Common myeloid progenitor, CD34-positive (primary cell): ENCODE measurements at places on chromosomes 7 and 10.
A peak's percentile ranks its signal among the peaks of the same experiment; 100 is the strongest.

GRCh38 chr7:50866343-50867033 is 83.8 kb upstream of the GRB10 start:
- DNase-seq, result no peak

DNA sequence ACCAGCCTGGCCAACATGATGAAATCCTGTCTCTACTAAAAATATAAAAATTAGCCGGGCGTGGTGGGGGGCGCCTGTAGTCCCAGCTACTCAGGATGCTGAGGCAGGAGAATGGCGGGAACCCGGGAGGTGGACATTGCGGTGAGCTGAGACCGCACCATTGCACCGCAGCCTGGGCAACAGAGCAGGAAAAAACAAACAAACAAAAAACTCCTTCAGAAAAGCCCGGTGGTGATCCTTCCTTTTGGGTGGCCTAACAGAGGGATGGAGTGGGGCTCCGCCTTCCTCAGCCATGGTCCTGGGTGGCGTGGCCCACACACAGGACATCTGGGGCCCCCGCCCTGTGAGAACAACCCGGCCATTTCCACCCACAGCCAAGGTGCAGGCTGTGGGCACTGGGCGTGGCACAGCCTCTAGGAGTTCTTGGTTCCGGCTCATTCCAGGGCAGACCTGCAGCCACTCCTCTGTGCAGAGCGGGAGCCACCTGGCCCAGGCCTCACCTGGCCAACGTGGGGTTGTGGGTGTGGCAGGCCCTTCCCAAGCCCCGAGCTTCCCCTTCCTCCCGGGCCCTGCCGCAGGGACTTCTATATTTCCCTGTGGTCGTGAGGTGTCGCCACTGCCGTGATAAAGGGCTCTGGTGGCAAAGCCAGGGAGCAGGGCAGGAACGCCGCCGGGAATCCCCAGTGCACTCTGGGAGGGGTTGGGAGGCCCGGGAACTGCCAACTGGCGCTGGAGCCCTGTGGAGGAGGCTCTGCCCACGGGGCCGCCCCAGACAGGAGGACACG is 37.6 kb downstream of the GET4 start:
- no peak for DNase-seq

GRCh38 chr10:88896372-88896993 is 16.4 kb downstream of the STAMBPL1 start:
- no peak for DNase-seq

- no peak for DNase-seq
These were observed 94.5 kb downstream of the INPP5A start for GRCh38 chr10:132632091-132632561.

GRCh38 chr10:15478950-15479349 is 107.9 kb upstream of the FAM171A1 start:
- DNase-seq, result no peak

GRCh38 chr10:14270370-14270769 is 60.4 kb downstream of the FRMD4A start:
- DNase-seq, result no peak

DNA sequence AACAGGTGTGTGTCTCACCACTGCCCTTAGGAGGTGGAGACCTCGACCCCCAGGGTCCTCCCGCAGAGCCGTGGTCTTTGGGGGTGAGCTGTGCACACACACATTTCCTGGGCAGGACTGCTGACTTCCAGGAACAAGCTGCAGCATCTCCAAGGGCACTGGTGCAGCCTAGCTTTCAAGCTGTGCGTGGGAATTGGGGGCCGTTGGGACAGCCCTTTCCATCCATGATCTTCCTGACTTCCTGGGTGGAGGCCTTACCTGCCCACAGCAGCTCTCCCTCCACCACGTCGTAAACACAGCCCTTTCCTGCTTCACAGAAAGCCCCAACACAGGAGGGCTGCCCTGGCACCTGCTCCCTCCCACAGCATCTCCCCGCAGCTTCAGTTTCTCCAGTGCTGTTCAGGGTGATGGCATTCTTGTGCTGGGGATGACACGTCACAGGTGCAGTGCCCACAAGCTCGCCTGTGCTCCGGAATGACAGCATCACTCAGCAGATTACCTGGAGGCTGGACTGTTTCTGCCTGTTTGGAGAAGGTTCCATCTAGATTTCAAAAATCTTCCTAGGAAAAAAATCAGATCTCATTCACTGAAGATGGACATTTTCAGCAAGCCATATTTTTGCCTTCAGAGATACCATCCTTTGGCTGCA is 208.0 kb upstream of the PPP2R2D start:
- no peak for DNase-seq

- no peak for DNase-seq
These were observed 78.7 kb downstream of the PTPRN2 start for GRCh38 chr7:158508802-158509385.

DNA sequence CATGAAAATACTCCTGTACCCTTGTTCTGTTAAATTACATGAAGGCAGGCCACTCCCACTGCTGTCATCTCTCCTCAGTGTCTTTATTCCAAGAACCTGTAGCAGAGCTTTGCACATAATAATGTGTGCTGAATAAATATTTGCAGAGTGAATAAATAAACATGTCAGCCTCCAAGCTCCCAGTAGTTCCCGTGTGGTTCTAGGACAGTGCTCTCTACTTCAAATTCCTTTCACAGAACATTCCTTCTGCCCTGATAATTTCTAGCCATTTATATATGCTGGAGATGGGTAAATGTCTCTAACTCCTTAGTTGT is 20.3 kb upstream of the HYAL4 start:
- no peak for DNase-seq

DNA sequence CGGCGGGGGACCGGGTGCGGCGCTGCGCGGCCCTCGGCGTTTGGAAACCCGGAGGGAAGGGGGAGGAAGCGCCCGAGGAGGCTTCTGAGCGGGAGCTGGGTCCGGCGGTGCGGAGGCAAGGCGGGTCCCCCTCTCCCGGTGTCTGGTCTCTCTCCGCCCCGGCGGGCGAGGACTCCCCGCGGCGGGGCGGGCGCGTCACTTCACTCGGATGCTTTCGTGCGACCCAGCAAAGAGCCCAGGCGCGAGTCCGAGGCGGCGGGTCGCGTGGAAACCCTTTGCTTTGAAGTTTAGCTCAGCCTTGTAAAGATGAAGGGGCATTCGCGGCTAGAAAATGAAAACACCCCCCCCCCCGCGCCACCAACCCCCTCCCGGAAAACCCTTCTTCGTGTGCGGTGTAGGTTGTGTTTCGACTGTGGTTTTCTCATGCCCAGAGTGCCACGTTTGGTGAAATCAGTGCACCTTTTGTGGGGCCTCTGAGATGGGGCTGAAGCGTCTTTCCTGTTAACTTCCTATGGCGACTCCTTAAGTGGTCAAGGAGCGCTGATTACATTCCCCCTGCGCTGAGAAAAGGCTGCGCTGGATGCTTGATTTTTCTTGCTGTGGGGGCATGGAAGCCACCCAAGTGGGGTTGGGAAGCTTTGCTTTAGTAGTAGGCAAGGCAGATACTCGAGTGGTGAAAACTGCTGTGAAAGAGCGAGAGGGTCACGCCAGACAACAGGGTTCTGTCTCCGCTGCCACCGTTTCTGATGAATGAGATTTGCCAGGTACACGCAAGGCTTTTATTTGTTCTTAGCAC is 876 bp downstream of the GNAI1 start:
- no peak for DNase-seq

GRCh38 chr7:116970238-116970910 is 17.1 kb downstream of the ST7 start:
- DNase-seq, result no peak

GRCh38 chr7:127807340-127807739 is 155.3 kb downstream of the SND1 start:
- DNase-seq, result no peak

- DNase-seq, result no peak
These were observed 108.0 kb downstream of the PDE1C start for GRCh38 chr7:31962246-31962645.

GRCh38 chr10:74502963-74503608 is 323.3 kb upstream of the KAT6B start:
- peak; percentile 65 for DNase-seq

- no peak for DNase-seq
These were observed 39.1 kb upstream of the OPALIN start for GRCh38 chr10:96397902-96398301.

DNA sequence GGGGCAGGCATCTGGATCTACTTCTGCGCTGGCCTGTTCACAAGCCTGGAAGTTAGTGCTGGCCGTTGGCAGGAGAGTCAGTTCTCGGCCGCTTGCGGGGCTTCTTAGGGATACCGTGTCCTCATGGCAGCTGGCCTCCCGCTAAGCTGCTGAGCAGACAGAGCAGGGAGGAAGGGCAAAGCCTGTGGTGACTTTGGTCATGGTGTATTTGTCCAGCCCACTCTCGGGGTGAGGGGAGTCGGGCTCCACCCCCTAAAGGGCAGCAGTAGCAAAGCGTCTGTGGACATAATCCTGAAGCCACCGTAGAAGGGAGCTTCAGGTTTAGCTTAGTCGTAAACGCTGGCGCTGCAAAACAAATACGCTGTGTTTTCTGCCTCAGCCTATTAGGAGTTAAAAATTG is 12.2 kb downstream of the UBE3C start:
- no peak for DNase-seq

GRCh38 chr10:8853048-8853447 is 798.6 kb downstream of the GATA3 start:
- DNase-seq, result no peak

- no peak for DNase-seq
These were observed 79.1 kb upstream of the BTBD16 start for GRCh38 chr10:122191936-122192541.

- no peak for DNase-seq
These were observed 24.8 kb downstream of the ZNF800 start for GRCh38 chr7:127367679-127368078.

DNA sequence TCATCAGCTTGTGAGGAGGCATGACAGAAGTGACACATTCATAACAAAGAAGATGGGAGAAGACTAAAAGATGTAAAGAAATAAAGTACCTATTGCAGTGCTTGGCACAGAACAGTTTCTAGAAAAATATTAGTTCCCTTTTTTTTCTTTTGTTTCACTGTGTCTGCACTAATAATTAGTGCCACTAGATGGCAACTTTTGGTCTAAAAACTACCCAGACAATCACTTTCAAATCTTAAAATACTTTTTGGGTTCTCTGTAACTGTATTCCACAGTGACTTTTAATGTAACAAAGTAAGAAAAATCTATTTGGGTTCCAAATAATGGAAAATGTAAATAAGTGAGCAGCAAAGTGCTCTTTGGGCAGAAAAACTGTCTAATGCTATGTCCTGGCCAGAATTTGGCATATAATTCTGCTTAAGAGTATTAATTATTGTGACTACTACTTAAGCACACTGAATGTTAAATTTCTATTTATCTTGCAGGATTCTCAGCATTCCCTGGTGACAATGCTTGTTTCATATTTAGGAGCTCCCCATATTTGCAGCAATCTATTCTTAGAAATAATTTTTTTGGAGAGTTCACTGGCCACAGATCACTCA is 134.8 kb upstream of the KIF5B start:
- DNase-seq, result peak; percentile 68

GRCh38 chr10:120394446-120394845 is 62.6 kb upstream of the PLPP4 start:
- DNase-seq, result no peak

- DNase-seq, result no peak
These were observed 185.0 kb downstream of the CREB5 start for GRCh38 chr7:28597284-28597683.

GRCh38 chr7:52726493-52726892 is 308.9 kb upstream of the POM121L12 start:
- no peak for DNase-seq

DNA sequence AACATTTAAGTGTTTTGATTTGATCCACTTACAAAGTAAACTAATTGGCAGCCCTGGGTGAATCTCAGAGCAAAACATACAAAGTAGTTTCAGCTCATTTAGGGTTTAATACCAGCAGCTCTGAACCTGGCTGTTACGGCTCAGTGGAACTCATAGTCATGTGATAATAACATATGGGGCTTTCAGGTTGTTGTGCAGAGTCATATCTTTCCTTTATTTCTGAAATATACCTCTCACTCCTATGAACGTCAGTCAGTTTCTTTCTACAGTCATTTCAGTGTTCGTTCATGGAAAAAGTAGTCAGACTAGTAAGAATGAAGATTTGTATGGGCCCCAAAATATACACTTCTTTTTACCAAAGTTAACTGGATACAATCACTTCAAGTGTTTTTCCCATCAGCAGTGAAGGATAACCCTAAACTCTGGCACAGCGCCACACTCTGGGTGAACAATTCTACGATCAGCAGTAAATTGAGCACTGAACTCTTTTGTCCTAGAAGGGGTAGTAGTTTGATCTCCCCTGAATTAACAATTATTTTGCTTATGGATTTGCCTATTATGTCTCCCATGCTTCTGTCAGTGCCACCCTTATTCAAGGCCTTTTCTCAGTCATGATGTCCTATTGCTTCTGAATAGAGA is 218.6 kb downstream of the THSD7A start:
- no peak for DNase-seq

DNA sequence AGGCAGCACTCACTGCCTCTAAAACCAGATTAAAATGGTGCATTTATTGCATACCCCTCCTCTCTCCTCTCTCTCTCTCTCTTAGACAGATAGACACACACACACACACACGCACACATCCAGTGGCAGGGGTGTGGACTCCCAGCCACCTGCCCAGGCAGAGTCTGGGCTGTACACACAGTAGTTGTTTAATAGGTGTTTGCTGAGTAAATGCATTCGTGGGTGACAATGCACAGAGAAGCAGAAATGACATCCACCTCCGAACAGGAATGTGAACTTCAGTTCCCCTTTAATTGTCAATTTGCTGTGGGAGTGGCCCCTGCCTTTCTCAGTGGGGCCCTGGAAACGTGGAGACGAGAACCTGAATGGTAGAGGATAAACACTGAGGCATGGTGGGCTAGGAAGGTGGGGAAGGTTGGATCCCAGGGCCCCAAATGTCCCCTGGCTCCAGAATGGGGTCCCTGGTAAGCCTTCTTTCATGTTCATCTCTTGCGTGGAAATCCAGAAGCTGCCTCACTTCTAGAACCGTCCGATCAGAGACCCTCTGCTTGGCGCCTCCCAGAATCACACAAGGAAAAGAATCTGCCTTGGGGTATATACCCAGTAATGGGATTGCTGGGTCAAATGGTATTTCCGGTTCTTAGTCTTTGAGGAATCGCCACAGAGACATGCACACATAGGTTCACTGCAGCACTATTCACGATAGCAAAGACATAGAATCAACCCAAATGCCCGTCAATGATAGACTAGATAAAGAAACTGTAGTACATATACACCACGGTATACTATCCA is 58.5 kb upstream of the ECHDC3 start:
- no peak for DNase-seq

DNA sequence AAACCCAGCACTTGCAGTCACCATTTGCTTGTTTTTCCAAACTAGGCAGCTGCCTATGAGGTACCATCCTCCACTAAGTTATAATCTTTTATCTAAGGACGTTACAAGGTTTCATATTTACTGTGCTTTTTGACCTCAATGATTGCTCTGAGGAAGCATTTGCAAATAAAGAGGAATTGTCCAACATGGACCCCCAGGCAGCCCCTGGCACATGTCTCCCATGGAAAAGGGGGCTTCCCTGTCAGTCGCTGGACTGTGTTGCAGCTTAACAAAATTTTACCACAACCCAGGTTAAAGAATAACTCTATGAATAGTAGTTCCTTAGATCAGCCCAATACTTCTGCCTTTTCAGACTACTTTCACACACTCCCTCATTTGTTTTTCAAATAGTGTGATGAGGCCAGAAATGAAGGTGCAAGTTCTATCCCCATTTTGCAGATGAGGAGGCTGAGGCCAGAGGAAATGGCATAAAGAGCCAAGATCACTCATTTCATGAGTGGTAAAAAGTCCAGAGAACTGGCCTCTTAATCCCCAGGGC is 52.8 kb upstream of the ZPBP start:
- no peak for DNase-seq
